IPS DF 6.9 (cell line): ENCODE measurements at places on chromosomes 16 and 17.

GRCh38 chr17:6796887-6797490, 21.0 kb downstream of the FBXO39 start:
- peaks cover 1% of the 10 kb centered on the region; the same call in 1 of the 2 replicates for H3K4me1 ChIP-seq
- H3K27me3 ChIP-seq = no peaks in the 10 kb centered on the region
- H3K27ac ChIP-seq = no peak overlapping the region
- no peaks in the 10 kb centered on the region for H3K36me3 ChIP-seq
- DNase-seq = no peak
- no peak overlapping the region for H3K4me3 ChIP-seq

DNA sequence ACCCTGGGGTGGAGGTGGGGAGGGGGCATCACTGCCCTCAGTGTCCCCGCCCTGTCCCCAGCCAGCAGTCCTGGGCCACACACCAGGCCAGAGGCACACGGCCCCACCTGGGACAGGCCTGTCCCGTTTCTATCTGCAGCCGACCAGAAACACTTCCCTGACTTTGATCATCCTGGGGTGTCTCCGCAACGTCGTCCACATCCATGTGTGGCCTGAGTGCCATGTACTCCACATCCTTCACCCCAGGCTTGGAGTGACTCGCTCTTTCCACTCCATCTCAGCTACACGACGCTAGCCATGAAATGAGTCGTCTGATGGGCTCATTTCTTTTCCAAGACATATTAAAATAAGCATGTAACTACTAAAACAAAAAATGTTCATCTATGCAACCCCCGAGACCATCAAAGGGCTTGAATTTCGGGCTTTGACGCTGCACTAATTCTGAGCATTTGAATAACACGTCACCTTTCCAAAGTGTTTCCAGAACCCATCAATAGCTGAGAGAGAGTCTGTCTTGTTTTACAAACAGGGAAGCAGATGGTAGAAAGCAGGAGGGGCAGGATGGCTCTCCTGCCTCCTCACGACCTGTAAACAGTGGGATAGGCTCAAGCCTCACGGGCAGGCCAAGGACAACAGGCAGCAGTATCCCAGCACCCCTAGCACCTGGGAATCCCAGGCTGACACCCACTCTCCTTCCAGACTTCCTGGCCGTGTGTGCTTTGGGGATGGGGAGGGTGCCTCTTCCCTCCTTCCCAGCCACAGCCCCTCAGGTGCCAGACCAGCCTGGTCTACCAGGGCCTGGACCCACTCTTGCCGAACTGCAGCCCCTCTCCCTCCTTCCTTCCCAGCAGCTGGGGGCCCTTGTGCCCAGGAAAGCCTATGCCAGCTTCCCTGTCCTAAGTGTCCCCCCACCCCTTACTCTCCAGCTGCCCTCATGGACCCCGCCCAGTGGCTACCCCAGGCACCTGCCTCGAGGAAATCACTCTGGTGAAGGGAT, 20.0 kb upstream of the RASD1 start:
- H3K27me3 ChIP-seq = no peaks in the 10 kb centered on the region
- H3K4me1 ChIP-seq = peaks cover 7% of the 10 kb centered on the region
- H3K27ac ChIP-seq = no peak overlapping the region
- H3K36me3 ChIP-seq = no peaks in the 10 kb centered on the region; the same call in 1 of the 2 replicates

- peaks cover 7% of the 10 kb centered on the region for H3K4me1 ChIP-seq
- no peak overlapping the region for H3K4me3 ChIP-seq
- H3K27ac ChIP-seq = no peak overlapping the region
Observed at GRCh38 chr17:79945591-79946255, 89.9 kb downstream of the TBC1D16 start.

- no peak overlapping the region for H3K4me3 ChIP-seq
- H3K4me1 ChIP-seq = no peaks in the 10 kb centered on the region
- H3K27me3 ChIP-seq = no peaks in the 10 kb centered on the region
- no peak overlapping the region for H3K27ac ChIP-seq
- DNase-seq = no peak
Observed at GRCh38 chr17:5789528-5789927, 205.2 kb upstream of the NLRP1 start.

DNA sequence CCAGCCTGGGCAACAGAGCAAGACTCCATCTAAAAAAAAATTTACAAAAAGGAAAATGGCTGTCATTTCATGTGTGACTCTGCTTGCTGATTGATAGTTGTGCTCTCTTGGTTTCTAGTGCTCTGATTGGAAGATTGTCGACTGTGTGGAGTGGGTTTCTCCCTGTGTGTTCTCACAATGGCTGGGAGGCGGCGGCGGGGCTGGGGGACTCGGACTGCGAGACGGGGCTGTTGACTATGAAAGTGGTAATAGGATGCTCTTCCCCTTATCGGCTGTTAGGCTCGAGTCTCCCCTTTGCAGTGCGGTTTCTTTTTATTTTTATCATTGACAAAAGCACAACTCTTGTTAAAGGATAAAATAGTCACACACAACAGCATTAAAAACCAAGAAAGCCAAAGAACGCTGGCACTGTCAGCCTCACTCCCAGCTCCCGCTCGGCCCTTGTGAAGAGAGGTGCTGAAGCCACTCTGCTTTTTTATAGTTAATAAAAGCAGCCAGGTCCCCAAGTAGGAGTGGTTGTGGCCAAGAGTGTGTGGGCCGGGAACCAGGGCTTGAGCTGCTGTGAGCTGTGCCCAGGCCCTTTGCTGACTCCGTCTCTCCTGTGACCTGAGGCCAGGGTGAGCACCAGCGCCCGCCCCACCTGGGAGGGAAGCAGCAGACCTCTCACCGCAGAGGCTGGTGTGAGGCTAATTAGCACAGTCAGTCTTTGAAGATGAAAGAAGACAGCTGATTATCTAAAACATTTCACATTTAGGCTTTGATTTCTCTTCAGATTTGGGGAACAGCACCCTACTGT, 36.5 kb downstream of the TBCD start:
- no peak overlapping the region for H3K27ac ChIP-seq
- no peaks in the 10 kb centered on the region for H3K27me3 ChIP-seq
- no peak for DNase-seq
- H3K4me1 ChIP-seq = no peaks in the 10 kb centered on the region
- peaks cover 10% of the 10 kb centered on the region for H3K36me3 ChIP-seq

- H3K4me1 ChIP-seq = no peaks in the 10 kb centered on the region
- no peak overlapping the region for H3K27ac ChIP-seq
- H3K27me3 ChIP-seq = no peaks in the 10 kb centered on the region
Observed at GRCh38 chr16:79792664-79793351, 192.3 kb upstream of the MAF start.

GRCh38 chr16:86383488-86384262, 126.7 kb upstream of the FOXF1 start:
- DNase-seq = no peak
- no peaks in the 10 kb centered on the region for H3K36me3 ChIP-seq
- H3K27me3 ChIP-seq = no peaks in the 10 kb centered on the region
- peaks cover 2% of the 10 kb centered on the region; the same call in 1 of the 2 replicates for H3K4me1 ChIP-seq

GRCh38 chr17:79646721-79647455, 36.0 kb upstream of the RBFOX3 start:
- no peak for DNase-seq
- H3K4me1 ChIP-seq = no peaks in the 10 kb centered on the region
- no peak overlapping the region for H3K27ac ChIP-seq
- H3K36me3 ChIP-seq = no peaks in the 10 kb centered on the region
- H3K4me3 ChIP-seq = no peak overlapping the region

- no peaks in the 10 kb centered on the region for H3K27me3 ChIP-seq
- H3K4me3 ChIP-seq = no peak overlapping the region
- H3K27ac ChIP-seq = no peak overlapping the region
- no peaks in the 10 kb centered on the region for H3K36me3 ChIP-seq
- H3K4me1 ChIP-seq = peaks cover 1% of the 10 kb centered on the region; the same call in 1 of the 2 replicates
- no peak for DNase-seq
Observed at GRCh38 chr17:73431401-73432205, 119.8 kb upstream of the CDC42EP4 start.

GRCh38 chr17:21242780-21243515, 10.3 kb downstream of the NATD1 start:
- H3K4me1 ChIP-seq = peaks cover 5% of the 10 kb centered on the region; the same call in 1 of the 2 replicates
- no peak overlapping the region for H3K4me3 ChIP-seq
- H3K36me3 ChIP-seq = no peaks in the 10 kb centered on the region
- H3K27ac ChIP-seq = no peak overlapping the region

GRCh38 chr17:79664930-79665737, 54.3 kb upstream of the RBFOX3 start:
- H3K4me1 ChIP-seq = peaks cover 5% of the 10 kb centered on the region; the same call in 1 of the 2 replicates
- H3K27ac ChIP-seq = no peak overlapping the region
- H3K4me3 ChIP-seq = no peak overlapping the region; the same call in 1 of the 2 replicates
- no peaks in the 10 kb centered on the region for H3K36me3 ChIP-seq
- H3K27me3 ChIP-seq = no peaks in the 10 kb centered on the region

- H3K27ac ChIP-seq = no peak overlapping the region
- H3K27me3 ChIP-seq = no peaks in the 10 kb centered on the region
- DNase-seq = no peak
- no peaks in the 10 kb centered on the region; the same call in 1 of the 2 replicates for H3K36me3 ChIP-seq
- H3K4me3 ChIP-seq = no peak overlapping the region
Observed at GRCh38 chr17:19709841-19710240, 6.5 kb downstream of the SLC47A2 start.

DNA sequence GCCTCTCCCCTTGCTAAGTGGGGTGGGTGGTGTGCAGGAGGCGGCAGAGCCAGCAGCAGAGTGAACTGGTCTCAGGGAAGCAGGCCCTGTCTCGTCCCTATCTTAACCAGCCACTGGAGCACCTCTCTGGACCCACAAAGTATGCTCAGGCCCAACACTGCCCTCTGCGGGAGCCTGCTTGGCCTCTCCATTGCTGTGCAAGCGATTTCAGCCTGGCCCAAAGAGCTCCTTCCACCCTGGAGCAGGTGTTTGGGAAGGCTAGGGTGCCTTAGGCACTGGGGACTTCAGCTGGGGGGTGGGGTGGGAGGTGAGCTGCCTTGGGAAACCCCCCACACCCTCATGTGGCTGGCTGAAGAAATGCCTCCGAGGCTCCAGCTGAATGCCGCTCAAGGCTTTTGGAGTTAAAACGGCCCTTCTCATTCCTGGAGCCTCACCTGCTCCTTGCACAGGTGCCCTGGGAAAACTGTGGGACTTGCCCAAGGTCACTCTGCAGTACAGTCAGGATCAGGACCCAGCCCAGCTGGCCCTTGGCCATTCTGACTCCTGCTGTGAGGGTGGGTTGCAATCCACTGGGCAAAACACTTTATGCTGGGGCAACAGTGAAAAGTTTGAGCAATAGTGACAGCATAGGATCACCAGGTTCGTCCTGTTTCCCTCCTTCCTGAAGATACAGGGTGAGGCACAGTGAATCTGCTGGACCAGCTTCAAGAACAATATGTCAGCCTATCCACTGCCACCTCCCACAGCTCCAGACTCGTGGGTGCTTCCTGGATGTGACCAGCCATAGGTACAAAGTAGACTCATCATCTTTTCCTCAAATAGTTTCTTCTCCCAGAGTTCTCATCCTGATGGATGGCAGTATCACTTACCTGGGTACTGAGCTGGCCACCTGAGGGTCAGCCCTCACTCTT, 5.9 kb upstream of the UBE2O start:
- H3K4me1 ChIP-seq = no peaks in the 10 kb centered on the region
- no peak overlapping the region for H3K27ac ChIP-seq
- DNase-seq = no peak
- no peak overlapping the region for H3K4me3 ChIP-seq

- H3K4me3 ChIP-seq = no peak overlapping the region
- H3K36me3 ChIP-seq = no peaks in the 10 kb centered on the region
- no peaks in the 10 kb centered on the region for H3K27me3 ChIP-seq
Observed at GRCh38 chr16:89969741-89970410, 21.3 kb downstream of the DEF8 start.

DNA sequence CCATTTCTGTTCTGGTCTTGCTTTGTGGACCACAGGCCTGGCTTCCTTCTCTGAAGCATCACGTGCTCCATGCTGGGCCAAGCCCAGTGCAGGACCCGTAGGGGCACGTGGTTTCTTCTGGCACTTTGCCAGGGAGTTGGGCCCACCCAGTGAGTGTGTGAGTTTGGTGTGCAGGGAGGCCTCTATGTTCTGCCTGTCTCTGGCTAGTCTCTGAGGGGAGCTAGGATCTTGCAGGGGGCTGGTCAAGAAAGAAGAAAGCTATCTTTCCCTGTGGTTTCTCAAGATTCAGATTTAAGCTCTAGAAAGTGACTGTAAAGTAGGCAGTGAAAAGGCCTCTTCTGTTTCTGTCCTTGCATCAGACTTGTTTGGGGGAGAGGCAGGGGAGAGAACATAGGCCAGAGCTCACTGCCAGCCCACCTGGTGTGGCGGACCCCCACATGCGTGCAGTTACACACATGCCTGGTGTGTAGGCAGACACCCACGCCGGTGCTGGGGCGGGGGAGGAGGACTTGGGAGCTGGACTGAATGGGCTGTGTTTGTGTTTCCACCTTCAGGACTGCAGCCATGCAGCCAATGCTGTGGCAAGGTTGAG, 11.8 kb downstream of the LASP1 start:
- peaks cover 4% of the 10 kb centered on the region; the same call in 1 of the 2 replicates for H3K36me3 ChIP-seq
- no peak overlapping the region for H3K27ac ChIP-seq
- no peaks in the 10 kb centered on the region for H3K27me3 ChIP-seq
- peaks cover 27% of the 10 kb centered on the region for H3K4me1 ChIP-seq
- DNase-seq = no peak

GRCh38 chr16:1613211-1613622, 1.1 kb downstream of the CRAMP1 start:
- peaks cover 2% of the 10 kb centered on the region for H3K4me1 ChIP-seq
- no peak overlapping the region for H3K27ac ChIP-seq
- peak overlapping the region; percentile 96; the same call in 1 of the 2 replicates for H3K4me3 ChIP-seq
- peaks cover 3% of the 10 kb centered on the region for H3K36me3 ChIP-seq

DNA sequence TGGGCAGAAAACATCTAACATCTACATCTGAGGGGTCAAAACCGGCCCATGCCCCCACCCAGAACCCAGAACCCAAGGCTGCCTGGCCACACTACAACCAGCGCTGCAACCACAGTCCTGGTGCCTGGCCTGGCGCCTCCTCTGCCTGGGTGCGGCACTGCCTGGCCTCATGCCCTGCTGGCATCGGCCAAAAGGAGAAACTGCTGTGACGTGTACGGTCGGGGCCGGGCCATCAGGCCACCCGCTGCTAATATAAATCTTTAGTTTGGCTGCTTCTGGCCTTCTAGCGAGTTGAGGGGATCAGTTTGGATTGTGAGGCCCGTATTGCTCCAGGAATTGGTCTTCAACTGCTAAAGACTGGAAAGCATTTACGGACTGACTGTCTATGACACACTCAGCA, 22.8 kb downstream of the TMEM204 start:
- H3K36me3 ChIP-seq = no peaks in the 10 kb centered on the region; the same call in 1 of the 2 replicates
- no peak overlapping the region for H3K27ac ChIP-seq
- H3K4me3 ChIP-seq = no peak overlapping the region
- no peak for DNase-seq
- H3K4me1 ChIP-seq = no peaks in the 10 kb centered on the region; the same call in 1 of the 2 replicates

DNA sequence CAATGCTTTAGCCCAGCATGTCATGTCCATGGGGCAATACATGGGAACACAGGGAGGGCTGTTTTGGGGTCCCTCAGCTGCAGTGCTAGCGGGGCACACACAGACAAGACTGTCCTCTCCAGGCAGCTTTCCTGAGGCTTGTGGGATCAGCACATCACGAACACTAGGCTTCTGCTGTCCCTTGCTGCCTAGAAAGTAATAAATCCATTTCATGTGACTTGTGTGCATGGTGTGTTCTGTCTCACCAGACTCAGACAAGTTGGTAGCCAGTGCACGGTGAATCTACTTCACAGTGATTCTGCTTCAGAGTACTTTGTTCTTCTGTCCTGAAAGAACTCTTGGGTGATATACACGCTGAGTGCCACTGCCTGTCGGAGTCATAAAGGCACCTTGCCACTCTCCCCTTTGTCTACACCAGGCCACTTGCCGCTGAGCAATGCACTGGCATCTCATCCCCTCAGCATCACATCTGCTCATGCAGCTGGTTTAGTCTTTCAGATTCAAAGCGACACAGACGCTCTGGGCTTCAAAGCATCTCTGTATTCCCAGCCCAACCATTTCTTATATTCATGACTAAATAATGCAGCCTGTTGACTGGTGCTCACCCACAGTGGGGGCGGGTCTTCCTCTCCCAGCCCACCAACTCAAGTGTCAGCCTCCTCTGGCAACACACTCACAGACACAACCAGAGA, 95.2 kb upstream of the COX10 start:
- no peak for DNase-seq
- H3K27me3 ChIP-seq = no peaks in the 10 kb centered on the region
- no peaks in the 10 kb centered on the region for H3K36me3 ChIP-seq
- no peak overlapping the region for H3K4me3 ChIP-seq
- H3K27ac ChIP-seq = no peak overlapping the region
- no peaks in the 10 kb centered on the region for H3K4me1 ChIP-seq
